Glutamatergic neuron (in vitro differentiated cells): ENCODE measurements at places on chromosomes 6 and 20. TPM values are rescaled to one million over a fixed set of nuclear protein-coding genes. Genes with fewer than 3 reads are reported as not detected.

Gene KHDRBS2
- total RNA-seq: 19.7 TPM

GRCh38 chr6:103269581-103269980 is 1590.1 kb downstream of the HACE1 start:
- DNase-seq: no peak

- DNase-seq: no peak
Observed at GRCh38 chr20:59821201-59821600, 112.2 kb downstream of the SYCP2 start.

GRCh38 chr20:17624551-17625245 is 54.8 kb downstream of the DSTN start:
- DNase-seq: peak; percentile 57

DNA sequence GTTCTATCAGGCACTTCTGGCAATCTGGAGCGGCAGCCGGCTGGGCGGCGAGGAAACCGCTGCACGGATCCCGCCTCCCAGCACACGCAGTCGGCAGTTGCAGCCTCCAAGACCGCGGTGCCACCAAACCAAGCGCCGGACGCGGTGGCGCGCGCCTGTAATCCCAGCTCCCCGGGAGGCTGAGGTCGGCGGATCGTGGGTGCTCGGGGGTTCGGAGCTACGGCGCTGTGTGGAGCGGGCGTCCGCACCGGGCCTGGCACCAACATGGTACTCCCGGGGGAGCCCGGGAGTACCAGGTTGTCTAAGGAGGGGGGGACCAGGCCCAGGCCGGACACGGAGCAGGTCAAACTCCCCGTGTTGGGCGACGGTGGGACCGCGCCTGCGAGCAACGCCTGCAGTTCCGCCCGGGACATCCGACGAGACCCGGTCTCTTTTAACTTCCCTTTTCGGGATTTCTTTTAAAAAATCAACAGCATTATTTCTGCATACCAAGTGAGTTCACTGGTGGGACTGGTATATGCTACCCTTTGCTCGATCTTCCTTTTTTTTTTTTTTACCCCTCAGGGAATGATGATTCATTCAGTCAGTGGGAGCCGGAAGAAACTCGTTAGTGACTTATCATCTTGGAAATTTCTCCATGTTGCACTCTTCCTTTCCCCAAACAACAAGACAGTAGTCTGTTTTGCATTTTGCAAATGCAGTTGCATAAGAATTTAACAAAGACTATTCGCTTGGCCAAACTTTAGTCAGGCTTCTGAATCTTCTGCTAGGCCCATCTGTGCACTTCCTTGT is 27.6 kb downstream of the ZNF311 start:
- peak; percentile 32 for DNase-seq

Gene DDX39B
- 526 TPM for total RNA-seq

DNA sequence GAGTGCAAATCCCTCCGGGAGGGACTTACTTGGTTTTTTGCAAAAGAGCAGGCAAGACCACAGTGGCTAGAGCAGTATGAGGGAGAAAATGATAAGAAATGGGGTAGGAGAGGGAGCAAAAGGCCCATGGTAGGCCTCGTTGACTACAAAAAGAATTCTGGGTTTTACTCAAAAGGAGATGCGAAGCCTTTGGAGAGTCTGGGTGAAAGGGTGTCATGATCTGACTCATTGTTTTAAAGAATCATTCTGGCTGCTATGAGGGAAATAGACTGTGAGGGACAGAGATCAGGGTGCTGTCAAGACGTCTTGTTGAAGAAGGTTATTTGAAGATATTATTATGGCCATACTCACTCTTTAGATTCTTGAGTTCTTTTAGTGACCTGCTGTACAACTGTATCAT is 13.0 kb downstream of the TBC1D32 start:
- DNase-seq: no peak

DNA sequence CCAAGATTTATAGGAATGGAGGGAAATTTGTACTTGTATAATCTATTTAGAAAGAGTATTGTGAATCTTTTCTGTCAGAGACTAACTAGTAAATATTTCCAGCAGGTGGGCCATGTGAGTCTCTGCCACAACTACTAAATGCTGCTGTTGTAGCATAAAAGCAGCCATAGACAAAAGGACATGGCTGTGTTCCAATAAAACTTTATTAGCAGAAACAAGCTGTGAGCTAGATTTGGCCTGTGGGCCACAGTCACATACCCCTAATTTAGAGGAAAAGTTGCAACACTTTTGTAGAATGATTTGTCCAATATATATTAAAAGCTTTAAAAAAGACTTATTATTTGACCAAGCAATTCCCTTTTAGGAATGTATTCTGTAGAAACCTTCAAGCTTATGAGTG is 207.2 kb downstream of the LMBRD1 start:
- DNase-seq: no peak

- DNase-seq: no peak
Observed at GRCh38 chr20:19978511-19979210, 38.5 kb upstream of the NAA20 start.
